ENCODE measurements at places on chromosomes 13 and 19.

- no peak for DNase-seq
Observed at GRCh38 chr13:110318920-110319319, 11.8 kb downstream of the COL4A2 start.

DNA sequence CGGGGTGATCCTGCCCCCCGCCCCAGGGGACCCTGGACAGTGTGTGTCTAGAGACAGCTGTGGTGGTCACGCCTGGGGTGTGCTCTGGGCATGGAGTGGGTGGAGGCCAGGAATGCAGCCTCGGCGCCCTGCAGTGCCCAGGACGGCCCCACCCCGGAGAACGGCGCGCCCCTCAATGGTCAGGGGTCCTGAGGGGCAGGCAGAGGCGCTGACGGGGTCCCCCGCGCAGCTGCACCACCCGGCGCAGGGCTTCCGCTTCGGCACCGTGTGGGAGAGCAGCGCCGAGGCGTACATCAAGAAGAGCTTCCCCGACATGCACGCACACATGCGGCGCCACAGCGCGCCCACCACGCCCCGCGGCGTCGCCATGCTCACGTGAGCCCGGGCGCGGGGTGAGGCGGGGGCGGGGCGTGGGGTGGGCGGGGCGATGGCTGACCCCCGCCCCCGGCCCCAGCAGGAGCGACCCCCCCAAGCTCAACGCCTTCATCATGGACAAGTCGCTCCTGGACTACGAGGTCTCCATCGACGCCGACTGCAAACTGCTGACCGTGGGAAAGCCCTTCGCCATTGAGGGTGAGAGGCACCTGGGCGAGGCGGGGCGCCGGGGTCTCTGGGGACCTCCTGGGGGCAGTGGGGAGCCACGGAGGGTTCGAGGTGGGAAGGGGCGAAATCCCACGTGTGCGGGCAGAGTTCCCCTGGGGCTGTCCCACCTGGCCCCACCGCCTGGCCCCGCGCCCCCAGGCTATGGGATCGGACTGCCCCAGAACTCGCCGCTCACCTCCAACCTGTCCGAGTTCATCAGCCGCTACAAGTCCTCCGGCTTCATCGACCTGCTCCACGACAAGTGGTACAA lies 7.4 kb downstream of the GRIN3B start:
- DNase-seq = no peak

- no peak for DNase-seq
Observed at GRCh38 chr13:106063591-106064313, 471.7 kb downstream of the EFNB2 start.

- DNase-seq = no peak
Observed at GRCh38 chr13:48255954-48256353, 22.9 kb downstream of the ITM2B start.

- DNase-seq = no peak
Observed at GRCh38 chr13:29733147-29733611, 117.2 kb downstream of the UBL3 start.

DNA sequence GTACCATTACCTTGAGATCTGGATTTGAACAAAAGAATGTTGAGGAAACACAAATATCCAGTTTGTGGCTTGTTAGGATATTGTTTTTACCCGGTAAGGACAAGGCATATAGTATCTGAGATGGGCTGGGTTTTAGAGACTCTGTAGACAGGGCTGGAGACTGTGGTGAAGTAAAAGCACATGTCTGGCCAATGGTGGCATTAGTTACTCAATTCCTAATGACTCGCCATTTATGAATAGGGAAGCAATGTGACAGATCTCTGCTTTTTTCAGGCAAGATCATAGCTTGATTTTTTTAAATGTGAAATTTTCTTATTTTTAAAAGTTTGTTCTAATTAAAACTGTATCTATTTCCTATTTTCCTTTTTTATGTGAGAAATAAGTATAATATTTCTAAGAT lies 371.1 kb upstream of the SPRY2 start:
- no peak for DNase-seq

DNA sequence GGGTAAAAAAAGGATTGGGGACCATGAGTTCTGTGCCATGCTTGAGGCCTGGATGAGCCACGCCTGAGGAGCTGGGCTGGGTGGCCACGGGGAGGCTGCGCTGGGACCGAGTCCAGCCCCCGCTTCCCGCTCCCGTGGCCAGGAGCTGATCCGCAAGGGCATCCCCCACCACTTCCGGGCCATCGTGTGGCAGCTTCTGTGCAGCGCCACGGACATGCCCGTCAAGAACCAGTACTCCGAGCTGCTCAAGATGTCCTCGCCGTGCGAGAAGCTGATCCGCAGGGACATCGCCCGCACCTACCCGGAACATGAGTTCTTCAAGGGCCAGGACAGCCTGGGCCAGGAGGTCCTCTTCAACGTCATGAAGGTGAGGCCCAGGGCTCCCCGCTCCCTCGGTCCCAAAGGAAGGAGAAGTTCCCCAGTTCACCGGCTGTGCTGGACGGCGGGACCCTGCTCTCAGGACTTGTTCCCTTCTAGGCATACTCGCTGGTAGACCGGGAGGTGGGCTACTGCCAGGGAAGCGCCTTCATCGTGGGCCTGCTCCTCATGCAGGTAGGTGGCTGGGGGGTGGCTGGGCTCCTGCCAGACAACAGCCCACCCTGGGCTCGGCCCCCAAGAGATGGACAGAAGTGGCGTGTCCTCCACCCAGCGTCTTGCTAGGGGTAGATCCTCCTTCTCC lies 18.9 kb downstream of the EVI5L start:
- DNase-seq = no peak

DNA sequence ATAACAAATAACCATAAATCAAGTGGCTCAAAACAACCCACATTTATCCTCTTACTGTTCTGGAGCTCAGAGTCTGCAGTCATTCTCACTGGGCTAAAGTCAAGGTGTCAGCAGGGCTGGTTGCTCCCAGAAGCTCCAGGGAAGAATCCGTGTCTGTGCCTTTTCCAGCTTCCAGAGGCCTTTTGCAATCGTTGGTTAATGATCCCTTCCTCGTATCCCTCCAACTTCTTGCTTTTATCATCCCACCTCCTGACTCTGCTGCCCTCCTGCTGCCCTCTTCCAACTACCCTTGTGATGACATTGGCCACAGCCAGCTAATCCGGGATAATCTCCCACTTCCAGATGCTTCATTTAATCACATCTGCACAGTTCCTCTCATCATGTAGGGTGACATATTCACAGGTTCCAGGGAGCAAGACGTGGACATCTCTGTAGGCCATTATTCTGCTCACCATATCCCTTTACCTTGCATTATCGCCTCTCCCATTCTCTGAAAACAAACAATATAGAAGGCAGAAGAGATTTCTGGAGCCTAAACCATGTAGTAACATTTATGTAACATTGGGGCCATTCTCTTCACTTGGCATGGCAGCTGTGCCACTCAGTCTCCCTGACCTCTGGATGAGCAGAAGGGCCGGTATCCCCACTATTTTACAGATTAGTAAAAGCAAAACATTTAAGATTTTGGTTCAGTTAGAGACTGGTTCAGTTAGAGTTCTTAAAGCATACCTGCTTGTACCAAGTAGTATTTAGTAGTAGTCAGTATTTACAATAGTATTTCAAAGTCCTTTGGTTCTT lies 53.5 kb downstream of the RFC3 start:
- DNase-seq = no peak

GRCh38 chr13:78015782-78016181 lies 97.2 kb upstream of the EDNRB start:
- DNase-seq = no peak

- DNase-seq = no peak
Observed at GRCh38 chr19:13637664-13638063, 126.7 kb upstream of the MRI1 start.

- no peak for DNase-seq
Observed at GRCh38 chr13:35765366-35765765, 288.9 kb upstream of the MAB21L1 start.

GRCh38 chr13:35347679-35348205 lies 128.7 kb downstream of the MAB21L1 start:
- no peak for DNase-seq

- no peak for DNase-seq
Observed at GRCh38 chr19:50647879-50648615, 1.2 kb upstream of the C19orf81 start.

- DNase-seq = no peak
Observed at GRCh38 chr19:47331931-47332547, at the start of gene C5AR2. Gene C5AR2 (plus strand): TSS chr19:47332175. CDS start chr19:47340800, 8,625 bp downstream.

DNA sequence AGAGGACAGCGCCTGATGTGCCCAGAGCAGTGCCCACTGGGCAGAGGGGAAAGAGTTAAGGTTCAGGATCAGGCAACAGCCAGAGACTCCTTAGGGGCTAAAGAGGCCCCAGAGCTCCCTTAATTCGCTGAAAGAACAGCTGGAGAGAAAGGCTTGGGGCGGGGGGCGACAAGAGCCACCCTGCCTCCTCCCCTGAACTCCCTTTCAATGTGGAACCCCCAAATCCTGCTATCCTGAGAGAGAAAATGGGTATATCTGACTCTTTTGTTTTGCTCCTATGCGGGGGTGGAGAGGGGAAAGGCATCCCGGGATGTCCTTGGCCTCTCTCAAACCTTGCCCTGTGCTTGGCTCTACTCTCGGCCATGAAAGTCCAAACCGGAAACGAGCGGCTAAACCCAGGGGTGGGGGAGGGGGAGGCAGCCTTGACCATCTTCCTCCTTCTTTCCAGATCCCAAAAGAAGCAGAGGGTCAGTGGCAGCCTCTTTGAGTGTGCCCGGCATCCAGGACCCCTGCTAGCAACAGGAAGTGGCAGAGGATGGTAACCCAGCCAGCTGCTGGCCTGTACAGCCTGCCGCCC lies 4.7 kb downstream of the PRKACA start:
- no peak for DNase-seq

GRCh38 chr13:34246511-34246910 lies 428.6 kb downstream of the RFC3 start:
- DNase-seq = no peak

GRCh38 chr13:80469853-80470381 lies 129.0 kb upstream of the SPRY2 start:
- no peak for DNase-seq

DNA sequence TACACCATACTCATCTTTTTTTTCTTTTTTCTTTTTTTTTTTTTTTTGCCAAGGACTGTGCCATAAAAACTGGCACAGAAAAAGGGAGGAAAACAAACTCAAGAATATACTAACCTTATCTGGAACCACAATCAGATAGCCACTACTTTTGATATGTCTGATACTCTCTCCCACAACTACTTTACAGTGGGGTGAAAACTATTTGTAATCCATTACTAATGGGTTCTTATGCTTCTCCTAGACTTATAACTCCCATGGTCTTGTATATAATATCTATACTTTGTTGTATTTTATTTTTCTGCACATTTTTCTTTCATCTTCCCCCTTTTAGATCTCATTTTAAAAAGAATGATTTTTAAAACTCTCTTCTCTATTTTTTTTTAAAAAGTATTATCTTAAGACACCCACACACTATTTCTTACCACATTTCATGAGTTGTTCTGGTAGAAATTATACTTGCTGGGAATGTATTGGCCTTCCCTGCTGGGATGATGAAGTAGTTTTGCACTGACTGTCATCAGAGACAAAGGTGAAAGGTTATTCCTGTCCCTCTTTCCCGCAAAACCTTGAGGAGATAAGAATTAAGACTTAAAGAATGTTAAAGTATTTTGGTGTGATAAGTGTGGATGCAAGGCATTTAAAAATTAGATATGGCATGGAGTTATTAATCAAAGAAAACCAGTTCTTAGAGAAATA lies 146.7 kb upstream of the KLF12 start:
- DNase-seq = no peak

DNA sequence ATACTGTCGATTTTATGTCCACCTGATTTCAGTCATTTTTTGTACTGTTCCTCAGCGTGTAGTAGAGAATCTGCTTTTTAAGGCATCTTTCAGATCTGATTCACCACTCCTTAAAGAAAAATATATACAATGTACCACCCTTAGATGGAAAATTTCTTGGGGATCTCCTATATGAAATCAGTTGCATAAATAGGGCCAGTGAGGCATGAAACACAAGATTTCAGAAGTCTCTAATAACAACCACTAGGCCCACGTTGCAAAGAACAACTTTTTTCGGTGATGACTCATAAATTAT lies 1.4 kb downstream of the USP12 start:
- DNase-seq = no peak

GRCh38 chr13:98339684-98340425 lies 162.8 kb upstream of the RNF113B start:
- no peak for DNase-seq
